ENCODE measurements at places on chromosomes 4 and X. TPM values are rescaled to one million over a fixed set of nuclear protein-coding genes. Genes with fewer than 3 reads are reported as not detected.

Gene SCML1
- 19.6 TPM for polyA plus RNA-seq

- no peak for DNase-seq
Measured at GRCh38 chrX:30296408-30297254, 12.6 kb downstream of the NR0B1 start.

GRCh38 chr4:76308548-76308947, 2.0 kb downstream of the STBD1 start:
- no peak for DNase-seq

Gene RNF150
- 25.3 TPM for polyA plus RNA-seq

- DNase-seq = no peak
Measured at GRCh38 chr4:40731792-40732245, 17.9 kb upstream of the NSUN7 start.

Gene SPRY1
- 97.3 TPM for polyA plus RNA-seq

DNA sequence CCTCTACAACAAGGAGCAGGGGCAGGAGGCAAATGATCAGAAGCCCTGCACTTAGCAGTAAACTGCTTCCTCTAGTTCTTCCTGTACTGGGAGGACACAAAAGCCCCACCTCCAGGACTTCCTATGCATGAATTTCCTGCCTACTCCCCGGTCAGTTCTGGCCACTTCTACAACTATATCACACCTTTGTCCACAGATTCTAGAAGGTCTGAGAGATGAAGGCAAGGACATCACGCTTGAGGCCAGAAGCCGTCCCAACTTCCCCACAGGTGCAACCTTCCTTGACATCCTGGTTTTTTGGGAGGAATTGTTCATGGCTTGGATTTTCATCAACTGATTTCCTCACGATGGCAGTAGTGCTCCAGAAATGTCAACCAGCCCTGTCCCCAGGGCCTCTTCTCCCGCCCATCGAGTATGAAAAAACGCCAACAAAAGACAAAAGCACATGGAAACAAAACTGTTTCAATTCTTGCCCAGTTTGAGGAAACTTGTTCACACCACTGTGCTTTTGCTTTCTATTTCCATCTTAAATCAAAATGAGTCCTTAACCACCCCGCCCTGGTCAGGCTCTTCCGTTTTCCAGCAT, 206.5 kb upstream of the STK26 start:
- no peak for DNase-seq

DNA sequence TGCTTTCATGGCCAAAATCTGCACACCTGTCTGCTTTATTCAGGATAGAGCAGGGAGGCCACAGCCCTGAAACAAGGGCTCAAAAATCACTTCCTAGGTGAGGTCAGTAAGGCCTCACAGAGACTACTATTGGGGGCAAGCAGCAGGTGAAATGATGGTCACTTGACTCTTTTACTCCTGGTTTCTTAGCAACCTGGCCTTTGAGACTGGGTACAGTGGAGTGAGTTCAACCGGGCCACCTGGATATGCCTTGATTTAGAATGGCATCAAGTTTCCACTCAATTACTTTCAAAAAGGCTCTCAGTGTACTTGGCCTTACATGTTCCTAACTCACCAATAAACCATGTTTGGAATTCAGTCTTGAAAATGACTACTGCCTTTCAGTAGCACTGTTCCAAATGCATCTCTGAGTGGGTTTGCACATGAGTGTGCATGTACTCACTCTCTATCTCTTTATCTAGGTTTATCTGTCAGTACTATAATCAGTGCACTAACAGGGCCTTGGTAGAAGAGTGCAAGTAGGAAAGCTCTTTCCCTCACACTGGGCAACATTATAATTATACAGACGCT, 388.2 kb downstream of the OPHN1 start:
- DNase-seq = no peak

DNA sequence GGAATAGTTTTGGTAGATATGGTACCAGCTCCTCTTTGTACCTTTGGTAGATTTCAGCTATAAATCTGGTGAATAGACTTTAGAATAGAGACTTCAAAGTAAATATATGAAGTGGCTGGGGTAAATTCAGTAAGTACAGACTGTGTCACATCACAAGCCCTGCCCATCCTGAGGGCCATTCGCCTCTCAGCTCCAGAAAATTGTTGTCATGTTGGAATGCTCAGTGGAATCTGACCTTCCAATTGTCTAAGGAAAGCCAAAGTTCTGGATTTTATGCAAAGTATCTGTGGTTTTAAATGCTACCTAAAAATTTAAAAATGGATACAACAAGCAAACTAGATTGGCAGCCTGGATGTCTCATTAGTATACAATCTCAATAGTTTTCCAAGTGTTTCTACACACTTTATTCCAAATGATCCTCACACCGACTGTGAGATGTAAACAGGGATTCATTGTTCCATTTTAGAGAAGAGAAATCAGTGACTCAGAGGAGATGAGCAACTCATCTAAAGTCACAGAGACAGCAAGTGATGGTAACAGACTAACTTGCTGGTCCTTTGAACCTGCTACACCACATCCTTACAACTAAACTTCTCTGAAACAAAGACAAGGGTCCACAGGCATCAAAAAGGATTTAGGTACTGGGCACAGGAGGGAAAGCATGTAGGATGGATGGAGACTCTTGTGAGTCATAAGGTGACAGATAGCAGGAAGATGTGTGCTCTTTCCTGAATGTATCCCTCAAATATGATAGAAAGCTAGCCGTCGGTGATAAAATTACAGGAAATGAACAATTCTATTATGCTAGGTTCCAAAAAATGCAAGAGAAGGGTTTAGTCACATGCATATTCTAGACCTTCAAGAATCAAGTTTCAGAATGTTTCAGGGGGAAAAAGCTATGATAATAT, 127.3 kb downstream of the ATP10D start:
- DNase-seq = no peak

Gene TCEAL6
- 0.32 TPM for polyA plus RNA-seq

Gene CISD2
- 55.2 TPM for polyA plus RNA-seq

GRCh38 chrX:30831082-30831481, 58.0 kb downstream of the TAB3 start:
- no peak for DNase-seq

Gene ZRSR2
- 15.7 TPM for polyA plus RNA-seq

Gene SYP
- polyA plus RNA-seq = 2.1 TPM

Gene TSPAN7
- 41.9 TPM for polyA plus RNA-seq
